ENCODE measurements at places on chromosomes 11 and 22.
A peak's percentile ranks its signal among the peaks of the same experiment; 100 is the strongest.

DNA sequence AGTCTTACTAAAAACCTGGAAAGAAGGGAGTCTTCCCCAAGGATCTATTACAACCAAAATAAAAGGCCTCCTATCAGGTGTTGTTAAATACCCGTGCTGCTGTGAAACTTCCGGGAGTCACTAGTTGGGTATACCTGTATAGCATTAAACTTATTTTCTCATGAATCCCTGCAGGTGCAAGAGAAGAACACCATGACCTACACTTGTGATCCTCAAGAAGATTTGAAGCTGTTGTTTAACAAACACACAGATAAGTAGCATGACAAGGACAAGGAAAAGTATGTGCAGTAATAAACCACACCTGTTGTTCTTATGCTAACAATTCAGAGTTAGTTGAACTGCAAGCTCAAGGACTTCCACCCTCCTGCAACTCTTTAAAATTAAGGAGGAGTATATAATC lies 12.0 kb downstream of the OR4C45 start:
- DNase-seq = no peak

GRCh38 chr11:119370486-119371046 lies 10.9 kb downstream of the USP2 start:
- DNase-seq = peak; percentile 51

DNA sequence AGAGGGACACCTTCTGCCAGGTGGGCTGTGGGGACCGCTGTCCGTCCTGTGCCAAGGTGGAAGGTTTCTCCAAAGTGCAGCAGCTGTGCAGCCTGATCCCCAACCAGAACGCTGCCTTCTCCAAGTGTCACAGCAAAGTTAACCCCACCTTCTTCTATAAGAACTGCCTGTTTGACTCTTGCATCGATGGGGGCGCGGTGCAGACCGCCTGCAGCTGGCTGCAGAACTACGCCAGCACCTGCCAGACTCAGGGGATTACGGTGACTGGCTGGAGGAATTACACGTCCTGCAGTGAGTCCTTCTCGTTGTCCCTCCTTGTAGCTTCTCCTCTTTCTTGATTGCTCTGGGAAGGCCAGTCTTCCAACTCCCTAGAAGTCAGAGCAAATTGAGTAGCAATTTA lies 44.8 kb downstream of the TECTA start:
- no peak for DNase-seq

DNA sequence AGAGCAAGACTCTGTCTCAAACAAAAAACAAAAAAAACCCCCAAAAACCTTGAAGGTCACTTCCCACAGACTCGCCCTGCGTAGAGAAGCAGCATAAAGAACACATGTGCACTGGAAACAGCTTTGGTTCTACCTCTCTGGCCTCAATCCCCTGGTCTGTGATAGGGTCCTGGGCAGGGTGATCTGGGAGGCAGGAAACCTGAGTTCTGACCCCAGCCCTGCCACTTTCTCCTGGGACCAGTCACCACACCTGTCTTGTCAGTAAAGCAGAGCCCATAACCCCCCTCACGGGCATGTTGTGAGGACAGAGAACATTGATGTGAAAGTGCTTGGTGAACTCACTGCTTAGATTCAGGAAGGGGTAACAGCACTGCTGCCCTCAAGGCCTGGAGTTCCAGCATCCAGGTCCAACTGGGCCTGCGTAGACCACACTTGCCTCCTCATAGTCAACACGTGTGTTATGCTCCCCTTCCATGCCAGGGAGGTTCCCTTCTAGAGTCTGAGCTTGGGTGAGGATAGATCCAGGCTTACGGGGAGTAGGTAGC lies 11.4 kb downstream of the UCP2 start:
- no peak for DNase-seq

GRCh38 chr11:130314750-130315285 lies at the start of gene ZBTB44:
ZBTB44 (minus strand) TSS chr11:130314917; CDS start chr11:130261873, 53,044 bp downstream.
- peak; percentile 96 for DNase-seq

DNA sequence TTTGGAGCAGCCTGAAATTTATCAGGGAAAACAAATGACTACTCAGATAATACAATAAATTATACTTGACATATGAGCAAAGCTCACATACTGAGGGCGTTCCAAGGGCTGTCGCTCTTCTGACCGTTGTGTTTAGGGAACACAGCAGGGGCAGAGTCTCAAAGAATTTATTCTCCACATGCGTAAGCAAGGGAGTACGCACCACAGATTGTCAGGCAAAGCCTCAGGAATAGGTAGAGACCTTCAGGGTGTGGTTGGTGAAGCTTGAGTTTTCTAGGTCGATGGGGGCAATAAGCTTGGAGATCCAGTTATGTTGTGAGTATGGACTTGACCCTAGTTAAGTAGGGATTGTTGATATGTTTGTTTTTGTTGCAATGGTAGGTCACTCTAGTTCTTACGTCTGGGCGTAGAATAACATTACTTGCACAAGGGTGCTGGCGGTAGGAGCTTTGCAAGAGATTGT lies 830 bp downstream of the ACAT1 start:
- DNase-seq = peak; percentile 16

DNA sequence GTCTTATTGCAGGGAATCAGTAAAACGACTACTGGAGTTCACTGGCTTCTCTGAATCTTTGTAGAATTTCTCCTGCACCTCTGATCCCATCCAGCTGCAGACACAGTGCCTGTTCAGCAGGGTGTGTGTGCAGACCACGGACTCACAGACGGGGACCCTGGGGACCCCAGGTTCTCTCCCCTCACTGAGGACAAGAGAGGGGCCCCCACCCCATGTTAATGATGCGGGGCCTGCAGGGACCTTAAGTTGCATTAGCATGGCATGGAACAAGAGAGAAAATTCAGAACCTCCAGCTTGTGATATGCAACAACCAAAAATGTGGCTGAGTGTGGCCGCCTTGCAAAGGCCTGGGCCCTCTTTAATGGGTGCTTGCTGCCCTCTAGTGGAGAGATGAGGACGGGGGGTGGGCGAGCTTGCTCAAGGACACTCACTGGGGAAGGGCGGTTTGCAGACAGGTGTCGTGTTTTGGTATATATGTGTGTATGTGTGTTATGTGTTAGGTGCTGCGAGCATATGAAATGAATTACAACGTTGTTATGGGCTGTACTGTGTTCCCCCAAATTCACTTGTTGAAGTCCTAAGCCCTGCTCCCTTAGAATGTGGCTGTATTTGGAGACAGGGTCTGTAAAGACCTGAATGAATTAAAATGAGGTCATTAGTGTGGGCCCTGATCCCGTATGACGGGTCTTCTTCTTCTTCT lies 84.4 kb upstream of the SEPTIN5 start:
- DNase-seq = peak; percentile 90

- peak; percentile 85 for DNase-seq
Observed at GRCh38 chr11:33065445-33066178, 26.2 kb downstream of the TCP11L1 start.

DNA sequence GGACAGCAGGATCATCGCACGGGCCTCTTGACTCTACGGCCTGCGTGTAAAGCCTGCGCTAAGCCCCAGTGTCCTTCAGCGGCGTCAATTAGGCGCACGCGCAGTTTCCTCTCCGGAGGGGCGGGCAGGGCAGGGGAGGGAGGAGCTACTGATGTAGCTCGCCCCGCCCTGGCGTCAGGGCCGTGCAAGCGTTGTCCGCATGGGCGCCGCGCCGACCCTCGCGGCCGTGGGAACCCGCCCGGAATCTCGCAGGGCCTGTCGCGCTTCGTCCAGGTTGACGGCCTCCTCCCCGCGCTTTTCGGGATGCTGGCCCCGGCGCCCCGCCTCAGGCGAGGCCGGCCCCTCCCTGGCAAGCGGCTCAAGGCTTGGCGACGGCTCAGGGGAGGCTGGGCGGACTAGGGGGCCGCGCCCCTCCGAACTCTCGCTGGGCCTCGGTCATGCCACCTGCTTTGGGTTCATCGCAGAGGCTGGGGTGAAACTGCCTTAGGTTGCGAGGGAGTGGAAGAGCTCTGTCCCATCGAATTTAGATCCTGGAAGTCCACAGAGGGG lies 61.1 kb downstream of the ST3GAL4 start:
- DNase-seq = peak; percentile 92

DNA sequence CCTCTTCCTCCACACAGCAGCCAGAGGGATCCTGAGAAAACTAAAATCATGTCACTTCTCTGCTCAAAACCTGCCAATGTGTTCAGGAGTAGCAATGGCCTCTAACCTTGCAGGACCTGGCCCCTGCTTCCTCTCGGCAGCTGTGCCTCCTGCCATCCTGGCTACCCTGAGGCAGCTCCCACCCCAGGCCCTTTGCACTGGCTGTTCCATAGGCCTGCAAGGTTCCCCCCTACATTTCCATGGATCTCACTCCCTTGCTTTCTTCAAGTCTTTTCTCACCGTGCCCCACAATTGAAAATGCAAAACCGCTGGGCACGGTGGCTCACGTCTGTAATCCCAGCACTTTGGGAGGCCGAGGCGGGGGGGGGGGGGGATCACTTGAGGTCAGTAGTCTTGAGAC lies 2.1 kb upstream of the STIP1 start:
- DNase-seq = no peak

- no peak for DNase-seq
Observed at GRCh38 chr11:65416841-65417701, 5.5 kb upstream of the NEAT1 start.

GRCh38 chr11:14300661-14301304 lies 58.2 kb downstream of the RRAS2 start:
- DNase-seq = peak; percentile 70

DNA sequence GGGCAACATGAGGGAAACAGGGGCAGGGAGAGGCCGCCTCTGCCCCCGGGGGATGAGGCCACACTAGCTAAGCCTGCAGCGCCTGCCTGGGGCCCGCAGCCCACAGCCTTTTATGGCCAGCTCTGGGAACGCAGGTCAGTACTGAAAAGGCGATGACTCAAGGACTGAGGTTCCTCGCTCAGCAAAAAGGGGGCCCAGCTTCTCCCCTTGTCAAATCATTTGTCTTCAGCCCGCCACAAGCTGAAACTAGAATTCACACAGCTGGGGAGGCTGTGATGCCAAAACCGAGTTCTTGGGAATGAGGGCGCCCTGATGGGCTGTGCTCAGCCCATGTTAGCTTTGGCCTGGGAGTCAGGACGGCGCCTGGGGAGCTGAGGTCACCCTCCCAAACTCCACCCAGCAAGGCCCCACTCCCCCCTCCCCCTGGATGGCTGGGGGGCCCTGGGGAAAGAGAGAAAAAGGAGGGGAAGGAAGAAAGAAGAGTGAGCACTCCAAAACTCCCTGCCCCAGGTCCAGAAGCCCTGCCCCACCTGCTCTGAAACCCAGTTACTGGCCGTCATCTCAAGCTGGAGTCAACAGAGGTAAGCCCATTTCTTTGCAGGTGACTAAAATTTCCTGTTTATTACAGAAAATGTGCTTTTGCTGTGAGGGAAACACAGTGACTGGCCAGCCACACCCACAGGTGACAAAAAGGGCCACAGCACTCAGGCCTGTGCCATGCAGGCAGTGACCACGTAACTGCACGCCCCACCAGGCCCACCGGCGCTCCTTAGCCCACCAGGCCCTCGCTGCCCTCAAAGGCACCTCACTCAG lies 13.7 kb downstream of the EHD1 start:
- DNase-seq = peak; percentile 85

DNA sequence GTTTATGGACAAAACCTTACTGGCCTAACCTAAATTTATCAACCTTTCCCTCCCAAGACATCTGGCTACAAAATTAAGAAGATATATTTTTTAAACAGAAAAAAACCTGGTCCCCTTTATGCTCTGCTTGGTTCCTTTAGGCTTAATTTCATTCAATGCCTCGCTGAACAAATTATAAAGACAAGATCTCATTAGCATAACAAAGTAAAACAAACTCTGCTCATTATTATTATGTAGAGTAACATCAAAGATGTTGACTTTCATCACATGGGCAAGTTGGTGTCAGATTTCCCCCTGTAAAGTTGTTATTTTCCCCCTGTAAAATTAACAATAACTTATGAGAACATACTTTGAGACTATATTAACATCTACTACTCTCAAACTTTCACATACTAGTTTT lies 11.0 kb downstream of the RRAS2 start:
- DNase-seq = no peak

DNA sequence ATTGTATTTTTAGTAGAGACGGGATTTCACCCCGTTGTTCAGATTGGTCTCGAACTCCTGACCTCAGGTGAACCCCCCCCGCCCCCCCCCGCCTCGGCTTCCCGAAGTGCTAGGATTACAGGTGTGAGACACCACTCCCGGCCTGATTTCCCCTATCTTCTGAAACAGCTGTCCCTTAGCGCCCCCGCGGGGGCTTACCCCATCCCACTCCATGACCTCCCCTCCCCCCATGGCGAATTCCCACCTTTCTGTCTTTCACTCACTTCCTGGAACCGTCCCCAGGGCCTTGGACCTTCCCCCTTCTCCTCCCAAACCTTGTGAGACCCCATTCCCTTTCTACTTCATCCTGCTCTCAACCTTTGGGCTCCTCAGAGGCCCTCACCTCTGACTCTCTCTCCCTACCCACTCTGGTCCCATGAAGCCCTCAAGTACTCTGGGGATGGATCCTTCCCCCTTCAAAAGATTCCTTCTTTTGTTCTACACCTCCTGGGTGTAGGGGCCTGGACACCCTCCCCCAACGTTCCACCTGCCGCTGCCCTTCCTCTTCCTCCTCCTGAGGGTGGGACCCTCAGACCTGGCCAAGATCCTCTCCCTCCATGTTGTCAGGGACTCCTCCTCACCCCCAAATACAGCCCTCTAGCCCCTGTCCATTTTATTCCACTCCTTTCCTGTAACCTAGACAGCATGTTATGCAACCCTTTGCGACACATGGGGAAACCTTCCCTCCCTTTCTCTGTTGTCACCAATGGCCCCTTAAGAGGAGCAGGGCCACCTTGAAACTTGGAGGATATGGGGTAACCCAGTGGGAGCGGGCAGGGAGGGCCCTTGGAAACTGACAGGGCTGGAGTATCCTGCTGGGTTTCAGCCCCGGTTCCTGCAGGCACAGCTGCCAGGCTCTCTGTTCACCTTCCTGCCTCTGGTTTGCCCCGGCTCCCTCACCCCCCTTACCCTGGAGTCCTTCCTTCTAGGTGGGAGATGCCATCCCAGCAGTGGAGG lies 1.1 kb downstream of the PRDX5 start:
- DNase-seq = peak; percentile 25

- no peak for DNase-seq
Observed at GRCh38 chr11:122744357-122744756, 88.8 kb downstream of the UBASH3B start.

GRCh38 chr22:17562906-17563870 lies at the start of gene SLC25A18:
SLC25A18 (plus strand) TSS chr22:17563498; CDS start chr22:17579945, 16,447 bp downstream.
- peak; percentile 63 for DNase-seq

- no peak for DNase-seq
Observed at GRCh38 chr11:132289590-132290256, 919.3 kb downstream of the NTM start.

DNA sequence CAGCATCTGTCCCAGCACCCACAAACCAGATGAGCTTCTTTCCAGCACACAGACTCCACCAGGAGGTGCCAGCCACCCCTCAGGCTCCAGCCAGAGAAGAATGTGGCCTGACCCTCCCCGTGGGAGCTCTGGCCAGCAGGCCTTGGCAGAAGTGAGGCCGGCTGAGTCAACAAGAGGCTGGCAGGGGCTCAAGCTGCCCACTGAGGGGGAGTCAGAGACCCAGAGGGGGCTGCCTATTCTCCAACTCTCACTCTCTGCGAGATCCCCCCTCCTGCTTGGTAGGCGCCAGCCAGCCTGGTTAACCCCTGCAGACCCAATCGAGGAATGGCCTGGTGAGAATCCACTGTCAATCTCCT lies 10.6 kb upstream of the CDC42EP1 start:
- peak; percentile 64 for DNase-seq

Measured in hepatocyte (in vitro differentiated cells).